ENCODE measurements at places on chromosomes 7 and 10.

DNA sequence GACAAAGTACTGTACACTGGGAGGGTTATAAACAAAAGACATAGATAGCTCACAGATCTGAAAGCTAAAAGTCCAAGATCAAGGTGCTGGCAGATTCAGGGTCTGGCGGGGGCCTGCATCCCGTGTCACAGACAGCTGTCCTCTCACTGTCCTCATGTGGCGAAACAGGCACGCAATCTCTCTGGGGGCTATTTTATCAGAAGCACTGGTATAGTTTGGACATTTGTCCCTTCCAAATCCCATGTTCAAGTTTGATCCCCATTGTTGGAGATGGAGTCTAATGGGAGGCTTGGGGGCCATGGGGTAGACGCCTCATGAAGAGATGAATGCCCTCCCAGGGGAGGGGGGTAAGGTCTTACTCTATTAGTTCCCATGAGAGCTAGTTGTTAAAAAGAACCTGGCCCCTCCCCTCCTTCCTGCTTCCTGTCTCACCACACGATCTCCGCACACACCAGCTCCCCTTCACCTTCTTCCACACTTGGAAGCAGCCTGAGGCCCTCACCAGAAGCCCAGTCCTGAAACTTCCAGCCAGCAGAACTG, 72.5 kb upstream of the UCN3 start:
- H3K27ac ChIP-seq: peak overlapping the region; percentile 97
- H3K4me3 ChIP-seq: peak overlapping the region; percentile 78
- no peak for DNase-seq
- H3K4me1 ChIP-seq: peaks cover 27% of the 10 kb centered on the region

DNA sequence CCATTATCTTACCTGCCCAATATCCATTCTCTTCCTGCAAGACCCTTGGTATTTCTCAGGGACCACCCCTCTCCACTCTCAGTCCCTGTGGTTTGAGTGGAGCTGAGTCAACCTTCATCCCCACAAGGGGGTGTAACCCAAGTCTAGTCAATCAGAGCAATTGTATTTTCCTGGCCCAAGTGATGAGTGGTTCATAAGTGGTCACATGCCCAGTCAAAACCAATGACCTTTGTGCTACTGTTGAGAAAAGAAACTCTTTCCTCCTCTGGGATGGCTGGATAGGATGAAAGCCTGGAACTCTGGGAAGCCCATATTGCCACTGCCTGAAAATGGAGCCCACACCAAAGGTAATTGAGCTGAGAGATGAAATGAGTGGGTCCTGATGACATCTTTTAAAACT, 93.6 kb downstream of the SNX10 start:
- DNase-seq: no peak
- peaks cover 36% of the 10 kb centered on the region for H3K27me3 ChIP-seq
- no peaks in the 10 kb centered on the region for H3K4me1 ChIP-seq
- H3K36me3 ChIP-seq: no peaks in the 10 kb centered on the region
- H3K4me3 ChIP-seq: no peak overlapping the region

DNA sequence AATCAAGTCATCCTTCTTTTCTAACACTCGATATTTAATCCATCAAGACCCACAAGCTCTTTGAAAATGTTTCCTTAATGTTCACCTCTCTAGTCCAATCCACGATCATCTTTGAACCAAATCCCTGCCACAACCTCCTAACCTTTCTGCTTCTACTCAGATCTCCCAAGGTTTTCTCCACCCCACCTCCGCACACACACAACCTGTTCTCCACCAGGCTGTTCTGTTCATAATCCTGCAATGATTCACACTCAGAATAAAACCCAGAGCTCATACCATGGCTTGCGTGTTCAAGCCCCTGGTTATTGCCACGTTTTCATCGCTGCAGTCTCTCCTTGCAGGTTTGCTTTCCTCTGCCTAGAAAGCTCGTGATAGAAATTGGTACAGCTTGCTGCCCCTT, 53.8 kb upstream of the BAMBI start:
- H3K36me3 ChIP-seq: peaks cover 26% of the 10 kb centered on the region
- DNase-seq: no peak
- no peak overlapping the region for H3K27ac ChIP-seq
- peaks cover 15% of the 10 kb centered on the region for H3K27me3 ChIP-seq

- no peak overlapping the region for H3K27ac ChIP-seq
- H3K36me3 ChIP-seq: no peaks in the 10 kb centered on the region
- H3K4me3 ChIP-seq: no peak overlapping the region
- no peaks in the 10 kb centered on the region for H3K27me3 ChIP-seq
- DNase-seq: no peak
Measured at GRCh38 chr7:120394595-120394994, 121.6 kb downstream of the KCND2 start.

DNA sequence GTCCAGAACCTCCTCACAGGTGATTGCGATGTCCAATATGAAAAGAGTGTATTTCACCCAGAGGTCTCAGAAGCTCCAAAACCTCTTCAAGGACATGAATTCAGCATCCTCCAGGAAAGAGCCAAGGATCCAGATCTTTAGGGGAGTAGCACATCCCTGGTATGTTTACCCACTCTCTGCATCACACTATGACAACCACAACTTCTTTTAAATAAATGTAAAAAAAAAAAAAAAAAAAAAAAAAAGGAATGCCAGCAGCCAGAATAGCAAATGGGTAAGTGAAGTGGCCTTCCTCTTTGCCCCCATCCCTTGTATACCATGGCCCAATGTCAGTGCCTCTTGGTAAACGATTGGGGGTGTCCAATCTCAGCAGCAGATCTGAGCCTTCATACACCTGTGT, 67.3 kb downstream of the SORBS1 start:
- H3K36me3 ChIP-seq: no peaks in the 10 kb centered on the region
- H3K27me3 ChIP-seq: peaks cover 30% of the 10 kb centered on the region
- no peak overlapping the region for H3K4me3 ChIP-seq
- no peak for DNase-seq
- H3K4me1 ChIP-seq: no peaks in the 10 kb centered on the region

- no peak overlapping the region for H3K4me3 ChIP-seq
- H3K27me3 ChIP-seq: no peaks in the 10 kb centered on the region
- no peak overlapping the region for H3K27ac ChIP-seq
- H3K4me1 ChIP-seq: no peaks in the 10 kb centered on the region
- H3K36me3 ChIP-seq: no peaks in the 10 kb centered on the region
Measured at GRCh38 chr10:58827381-58827780, 314.7 kb downstream of the BICC1 start.

DNA sequence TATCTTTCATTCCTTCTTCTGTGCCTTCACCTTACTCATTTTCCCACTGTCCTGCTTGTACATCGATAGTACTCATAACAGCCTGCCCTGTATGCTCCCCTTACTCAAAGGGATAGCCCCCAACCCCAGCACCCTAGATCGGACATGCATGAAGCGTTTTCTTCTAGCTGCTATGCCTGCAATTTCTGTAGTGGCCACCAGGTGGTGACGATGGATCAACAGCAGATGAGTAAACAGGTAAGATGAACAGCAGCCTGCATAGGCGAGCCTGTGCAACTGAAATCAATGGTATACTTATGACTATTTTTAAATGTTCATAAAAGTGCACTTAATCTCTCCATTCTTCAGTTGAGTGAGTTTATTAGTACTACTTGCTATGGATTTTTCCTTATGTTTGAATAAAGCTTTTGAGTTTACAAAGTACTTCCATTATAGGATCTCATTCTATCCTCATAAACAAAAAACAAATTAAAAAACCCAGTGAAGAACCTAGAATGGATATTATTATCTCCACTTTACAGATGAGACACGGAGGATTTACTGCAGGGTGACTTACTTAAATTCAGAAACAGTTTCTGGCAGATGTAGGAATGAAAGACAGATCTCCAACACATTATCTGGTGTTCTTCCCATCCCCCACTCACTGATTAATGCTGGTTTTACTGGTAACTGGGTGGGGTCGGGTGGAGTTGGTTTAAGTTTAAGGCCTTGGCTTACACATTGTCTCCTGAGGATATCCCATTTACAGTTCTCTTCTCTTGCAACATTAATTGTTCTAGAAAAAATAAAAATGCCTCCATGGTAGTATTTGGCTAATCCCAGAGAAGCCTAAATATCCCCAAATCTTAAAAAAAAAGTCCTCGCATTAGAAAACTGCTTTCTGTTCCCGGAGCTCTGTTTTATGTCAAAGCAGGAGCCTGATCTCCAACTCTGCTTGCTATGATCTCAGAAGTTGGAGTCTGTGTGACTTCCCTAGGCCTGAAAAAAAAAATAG, 222.1 kb downstream of the GLI3 start:
- H3K4me1 ChIP-seq: no peaks in the 10 kb centered on the region
- no peak overlapping the region for H3K27ac ChIP-seq
- no peak for DNase-seq
- no peaks in the 10 kb centered on the region for H3K36me3 ChIP-seq
- H3K27me3 ChIP-seq: peaks cover 10% of the 10 kb centered on the region

DNA sequence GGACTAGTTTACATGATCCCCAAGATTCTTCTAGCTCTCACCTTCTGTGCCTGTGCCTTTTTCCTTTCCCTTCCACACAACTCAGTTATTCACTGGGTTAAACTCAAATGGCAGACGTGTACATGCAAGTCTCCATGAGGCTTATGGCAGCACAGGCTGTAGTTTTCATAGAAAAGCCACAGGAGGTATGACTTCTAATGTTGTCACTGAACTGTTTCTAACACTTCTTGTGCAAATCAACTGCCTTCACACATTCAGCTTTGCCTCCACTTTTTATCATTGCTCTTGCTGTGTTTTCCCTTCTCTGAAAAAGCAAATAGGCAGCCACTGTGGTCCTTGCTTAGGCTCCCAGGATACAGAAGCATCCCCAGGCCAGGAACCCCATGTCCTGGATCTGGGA, 5.3 kb upstream of the GIMAP5 start:
- H3K4me1 ChIP-seq: peaks cover 62% of the 10 kb centered on the region
- peak overlapping the region; percentile 43 for H3K4me3 ChIP-seq
- H3K36me3 ChIP-seq: peaks cover 6% of the 10 kb centered on the region
- no peaks in the 10 kb centered on the region for H3K27me3 ChIP-seq

GRCh38 chr10:16436367-16436757, 448 bp upstream of the PTER start:
- H3K4me3 ChIP-seq: peak overlapping the region; percentile 85
- peaks cover 10% of the 10 kb centered on the region for H3K36me3 ChIP-seq
- peak overlapping the region; percentile 92 for H3K27ac ChIP-seq
- no peak for DNase-seq
- H3K4me1 ChIP-seq: peaks cover 36% of the 10 kb centered on the region
- H3K27me3 ChIP-seq: no peaks in the 10 kb centered on the region

DNA sequence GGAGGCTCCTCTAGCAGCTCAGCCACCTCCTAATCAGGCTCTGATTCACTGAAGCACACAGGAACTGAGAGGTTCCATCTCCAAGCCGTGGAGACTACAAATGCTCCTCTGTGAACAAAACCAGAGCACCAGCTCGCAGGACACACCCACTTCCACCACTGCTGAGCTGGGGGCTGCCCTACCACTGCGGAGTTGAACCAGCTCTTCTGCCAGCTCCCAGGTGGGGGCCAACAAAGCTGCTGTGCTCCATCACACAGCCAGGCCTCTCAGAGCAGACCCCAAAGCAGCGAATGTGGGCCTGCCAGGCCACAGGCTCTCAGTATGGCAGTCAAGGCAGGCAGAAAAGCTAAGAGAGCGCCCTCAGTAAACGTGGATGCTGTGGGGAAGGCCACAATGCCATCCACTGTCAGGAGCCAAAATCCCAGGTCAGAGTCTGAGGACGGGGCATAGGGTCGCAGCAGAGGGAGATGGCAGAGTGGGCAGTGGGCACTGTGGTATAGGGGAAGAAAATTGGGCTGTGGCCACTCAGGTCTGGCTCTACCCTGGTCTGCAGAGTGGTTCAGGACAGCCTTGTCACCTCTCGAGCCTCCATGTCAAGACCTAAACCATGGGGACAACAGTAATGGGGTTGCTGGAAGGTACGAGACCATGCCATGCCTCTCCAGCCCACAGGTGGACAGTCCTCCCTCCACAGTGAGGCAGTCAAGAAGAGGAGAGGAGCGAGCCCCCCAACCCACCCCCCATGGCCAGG, 82.1 kb downstream of the GRID1 start:
- no peak for DNase-seq
- H3K36me3 ChIP-seq: no peaks in the 10 kb centered on the region
- peaks cover 17% of the 10 kb centered on the region for H3K27me3 ChIP-seq
- H3K4me1 ChIP-seq: no peaks in the 10 kb centered on the region
- H3K27ac ChIP-seq: no peak overlapping the region

GRCh38 chr7:79452032-79452494, 1.4 kb downstream of the MAGI2 start:
- no peak for DNase-seq
- peaks cover 2% of the 10 kb centered on the region for H3K36me3 ChIP-seq
- no peak overlapping the region for H3K4me3 ChIP-seq
- peaks cover 11% of the 10 kb centered on the region for H3K4me1 ChIP-seq
- peaks cover 22% of the 10 kb centered on the region for H3K27me3 ChIP-seq

- H3K27ac ChIP-seq: peak overlapping the region; percentile 62
- DNase-seq: no peak
- peaks cover 16% of the 10 kb centered on the region for H3K36me3 ChIP-seq
- H3K4me1 ChIP-seq: peaks cover 11% of the 10 kb centered on the region
- H3K27me3 ChIP-seq: no peaks in the 10 kb centered on the region
Measured at GRCh38 chr7:157402911-157403534, 66.2 kb downstream of the DNAJB6 start.

- no peak for DNase-seq
- peaks cover 97% of the 10 kb centered on the region for H3K36me3 ChIP-seq
- no peak overlapping the region for H3K27ac ChIP-seq
- H3K4me1 ChIP-seq: peaks cover 45% of the 10 kb centered on the region
Measured at GRCh38 chr10:119049361-119049760, 19.8 kb downstream of the NANOS1 start.

DNA sequence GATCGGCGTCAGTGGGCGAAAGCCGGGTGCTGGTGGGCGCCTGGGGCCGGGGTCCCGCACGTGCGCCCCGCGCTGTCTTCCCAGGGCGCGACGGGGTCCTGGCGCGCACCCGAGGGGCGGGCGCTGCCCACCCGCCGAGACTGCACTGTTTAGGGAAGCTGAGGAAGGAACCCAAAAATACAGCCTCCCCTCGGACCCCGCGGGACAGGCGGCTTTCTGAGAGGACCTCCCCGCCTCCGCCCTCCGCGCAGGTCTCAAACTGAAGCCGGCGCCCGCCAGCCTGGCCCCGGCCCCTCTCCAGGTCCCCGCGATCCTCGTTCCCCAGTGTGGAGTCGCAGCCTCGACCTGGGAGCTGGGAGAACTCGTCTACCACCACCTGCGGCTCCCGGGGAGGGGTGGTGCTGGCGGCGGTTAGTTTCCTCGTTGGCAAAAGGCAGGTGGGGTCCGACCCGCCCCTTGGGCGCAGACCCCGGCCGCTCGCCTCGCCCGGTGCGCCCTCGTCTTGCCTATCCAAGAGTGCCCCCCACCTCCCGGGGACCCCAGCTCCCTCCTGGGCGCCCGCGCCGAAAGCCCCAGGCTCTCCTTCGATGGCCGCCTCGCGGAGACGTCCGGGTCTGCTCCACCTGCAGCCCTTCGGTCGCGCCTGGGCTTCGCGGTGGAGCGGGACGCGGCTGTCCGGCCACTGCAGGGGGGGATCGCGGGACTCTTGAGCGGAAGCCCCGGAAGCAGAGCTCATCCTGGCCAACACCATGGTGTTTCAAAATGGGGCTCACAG, 1.1 kb downstream of the EGFR start:
- H3K27me3 ChIP-seq: peaks cover 76% of the 10 kb centered on the region
- H3K4me3 ChIP-seq: no peak overlapping the region
- no peak for DNase-seq
- H3K4me1 ChIP-seq: no peaks in the 10 kb centered on the region
- H3K36me3 ChIP-seq: no peaks in the 10 kb centered on the region
- no peak overlapping the region for H3K27ac ChIP-seq

Measured in central memory CD8-positive, alpha-beta T cell (primary cell).